ENCODE measurements at places on chromosomes 2 and 18. TPM values are rescaled to one million over a fixed set of nuclear protein-coding genes. Genes with fewer than 3 reads are reported as not detected.

The TLX2 gene
- not detected for total RNA-seq

- DNase-seq = no peak
These were observed 250.9 kb downstream of the OTX1 start for GRCh38 chr2:63301481-63301880.

The DSG3 gene
- total RNA-seq = not detected

The CHRND gene
- not detected for total RNA-seq

The NFATC1 gene
- total RNA-seq = 23.9 TPM

The RHOB gene
- 1,258 TPM for total RNA-seq
